ENCODE measurements at places on chromosomes 4 and X.

- no peak for DNase-seq
These were observed 9.4 kb downstream of the IL15 start for GRCh38 chr4:141645611-141646340.

DNA sequence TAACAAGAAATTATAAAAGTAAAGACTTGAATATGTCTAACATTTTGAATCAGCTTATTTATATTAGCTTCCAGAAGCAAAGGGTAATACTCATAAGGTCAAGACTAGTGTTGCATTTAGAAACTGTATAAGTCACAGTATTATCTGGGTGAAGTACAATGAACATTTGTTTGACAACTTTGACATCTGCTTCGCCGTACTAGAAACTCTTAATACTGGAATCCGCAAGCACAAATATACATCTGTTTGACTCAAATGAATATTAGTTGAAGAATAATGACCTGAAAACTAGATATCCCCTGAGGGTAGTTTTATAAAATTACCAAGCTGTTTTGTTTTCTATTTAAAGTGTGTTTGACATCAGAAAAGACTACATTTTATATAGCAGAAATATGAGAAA, 135.4 kb upstream of the ATOH1 start:
- no peak for DNase-seq

DNA sequence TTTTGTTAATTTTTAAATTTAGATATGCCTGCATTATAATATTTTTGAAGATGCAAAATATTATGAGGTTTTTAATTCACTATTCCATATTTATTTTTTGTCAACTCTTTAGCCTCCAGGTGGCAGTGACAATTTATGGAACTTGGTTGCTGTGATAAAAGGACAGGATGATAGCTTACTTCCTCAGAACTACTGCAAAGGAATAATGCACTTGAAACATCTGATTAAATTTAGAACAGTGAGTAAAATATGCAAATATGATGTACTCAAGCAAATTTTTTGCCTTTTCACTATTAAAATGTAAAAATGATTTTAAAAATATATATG, 45.1 kb downstream of the SPATA4 start:
- no peak for DNase-seq

GRCh38 chrX:16305187-16305586, 137.9 kb downstream of the MAGEB17 start:
- DNase-seq = no peak

DNA sequence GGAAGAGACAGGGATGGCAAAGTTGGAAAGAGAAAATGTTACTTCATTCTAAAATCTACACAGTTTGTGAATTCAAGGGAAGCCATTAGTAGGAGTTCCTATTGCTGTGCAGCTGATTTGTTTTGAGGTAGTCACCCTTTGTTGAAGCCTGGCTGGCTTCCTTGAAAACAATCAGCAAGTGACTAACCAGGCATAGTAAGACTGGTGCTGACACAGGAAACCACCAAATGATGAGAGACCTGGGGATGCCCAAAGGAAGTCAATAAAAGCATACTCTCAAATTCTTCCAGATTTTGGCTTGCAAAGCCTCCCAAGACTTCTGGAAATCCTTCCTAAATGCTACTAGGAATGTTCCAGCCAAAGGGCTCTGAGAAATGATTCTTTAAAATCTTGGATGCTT, 23.9 kb upstream of the PRDM8 start:
- no peak for DNase-seq

DNA sequence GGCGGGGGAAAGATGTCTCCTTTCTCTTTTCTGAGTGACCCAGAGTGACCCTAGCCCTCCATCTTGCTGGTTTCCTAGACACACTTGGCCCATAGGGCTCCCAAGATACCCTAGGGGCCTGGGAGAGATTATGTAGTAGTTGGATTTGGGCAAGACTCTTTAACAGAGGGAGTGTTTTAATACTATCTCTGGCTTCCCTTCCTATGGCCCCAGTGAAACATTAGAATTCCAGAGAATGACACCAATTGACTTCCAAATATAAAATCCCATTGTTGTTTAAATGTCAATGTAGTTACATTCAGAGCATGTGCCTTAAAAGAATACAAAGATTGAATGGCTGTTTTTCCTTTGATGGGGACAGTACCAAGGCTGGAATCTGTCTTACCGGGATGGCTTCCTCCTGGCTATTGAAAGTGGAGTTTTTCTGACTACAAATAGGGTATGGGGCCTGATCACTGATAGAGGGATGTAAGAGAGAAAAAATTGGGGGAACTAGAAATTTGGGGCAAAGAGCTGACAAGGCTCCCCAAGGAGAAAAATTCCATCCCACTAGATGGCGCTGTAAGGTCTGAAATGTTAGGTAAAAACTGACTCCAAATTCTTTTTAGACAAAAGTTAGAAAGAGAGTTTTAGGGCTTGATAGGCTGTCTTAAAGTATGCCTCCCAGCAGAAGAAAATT, 10.7 kb downstream of the TENT5D start:
- DNase-seq = no peak

DNA sequence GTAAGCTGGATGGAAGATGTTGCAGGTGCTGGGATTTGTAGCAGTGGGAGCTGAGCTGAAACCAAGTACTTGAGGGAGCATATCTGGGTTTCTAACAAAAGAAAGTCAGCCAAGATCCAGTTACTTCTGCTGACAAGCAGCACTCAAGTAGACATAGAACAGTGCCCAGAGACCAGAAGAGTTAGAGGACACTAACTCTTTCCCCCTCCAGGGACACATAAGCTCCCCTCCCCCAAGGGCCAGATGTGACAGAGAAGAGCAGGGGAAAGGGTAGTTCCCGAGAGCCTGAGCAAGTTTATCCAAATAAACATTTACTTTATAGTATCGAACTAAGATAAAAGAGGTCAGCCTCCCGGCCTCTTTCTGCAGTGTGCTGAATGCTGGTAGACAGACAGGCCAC, 12.2 kb downstream of the TRPC3 start:
- no peak for DNase-seq

- no peak for DNase-seq
These were observed 67.1 kb downstream of the TENM3 start for GRCh38 chr4:182310316-182310715.

GRCh38 chrX:154530286-154530685, 14.3 kb upstream of the FAM3A start:
- DNase-seq = no peak

GRCh38 chr4:2691952-2692435, 64.1 kb downstream of the TNIP2 start:
- no peak for DNase-seq

DNA sequence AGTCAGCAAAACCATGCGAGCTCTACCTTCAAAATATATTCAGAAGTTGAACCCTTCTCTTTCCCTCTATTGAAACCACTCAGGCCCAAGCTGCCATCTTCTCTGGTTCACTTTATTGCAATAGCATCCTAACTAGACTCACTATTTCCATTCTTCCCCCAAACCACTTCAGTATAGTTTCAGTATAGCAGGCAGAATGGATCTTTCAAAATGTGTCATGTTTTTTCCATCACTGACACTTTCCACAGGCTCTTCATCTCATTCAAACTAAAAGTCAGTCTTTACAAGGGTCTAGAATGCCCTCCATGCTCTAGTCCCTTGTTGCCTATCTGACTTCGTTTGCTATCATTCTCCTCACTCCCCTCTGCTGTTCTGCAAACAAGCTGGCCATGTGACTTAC, 274.4 kb downstream of the IDS start:
- no peak for DNase-seq

GRCh38 chrX:19782419-19782818, 105.0 kb downstream of the SH3KBP1 start:
- no peak for DNase-seq

DNA sequence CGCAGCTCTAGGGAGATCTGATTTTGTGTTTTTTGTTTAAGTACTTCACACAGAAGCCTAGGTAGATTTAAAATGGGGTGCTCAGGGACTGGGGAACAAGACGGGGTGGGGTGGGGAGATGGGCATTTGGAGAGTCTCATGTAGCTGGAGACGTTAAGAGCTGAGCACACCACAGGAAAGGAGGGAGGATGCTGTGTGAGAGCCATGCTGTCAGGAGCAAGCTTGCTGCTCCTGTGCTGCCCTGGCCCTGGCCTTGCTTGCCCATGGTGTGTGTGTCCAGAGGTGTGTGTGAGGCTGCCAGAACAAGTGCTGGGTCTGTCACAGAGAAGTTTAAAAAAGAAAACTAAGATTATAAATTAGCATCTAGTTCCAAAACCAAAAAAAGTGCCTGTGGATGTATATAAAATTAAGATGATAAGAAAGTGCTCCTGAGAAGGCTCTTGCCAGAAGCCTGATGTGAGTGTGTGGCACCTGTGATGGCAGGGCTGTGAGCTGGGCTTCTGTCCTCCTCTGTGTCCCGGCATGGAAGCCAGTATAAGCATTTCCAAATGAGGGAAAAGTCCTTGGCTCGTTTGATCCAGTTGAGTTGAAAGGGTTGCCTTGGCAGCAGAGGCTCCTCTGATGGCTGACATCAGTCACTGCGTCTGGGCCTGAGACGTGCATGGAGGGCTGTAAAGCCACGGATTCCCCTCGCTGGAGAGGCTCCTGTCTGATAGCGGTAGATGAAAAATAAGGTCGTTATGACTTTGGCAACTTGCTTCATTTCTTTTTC, 63.5 kb downstream of the NELFA start:
- no peak for DNase-seq

DNA sequence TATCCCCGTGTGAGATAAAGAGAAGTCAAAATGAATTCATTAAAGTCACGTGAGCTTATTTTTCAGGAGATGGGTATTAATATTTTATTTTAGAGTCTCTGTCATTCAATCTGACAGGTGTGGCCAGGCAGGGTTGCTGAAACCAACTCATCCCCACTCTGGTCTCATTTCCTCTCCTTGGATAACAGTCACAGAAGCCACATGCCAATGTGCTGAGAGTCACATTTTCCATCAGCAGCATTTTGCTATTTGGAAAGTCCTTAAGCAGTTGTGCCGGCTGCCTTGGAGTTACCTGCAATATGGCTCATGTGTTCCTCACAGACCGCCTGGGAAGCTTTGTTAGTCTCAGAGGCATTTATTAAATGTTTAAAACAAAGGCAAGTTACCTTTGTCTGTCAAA, 302.3 kb downstream of the DCHS2 start:
- no peak for DNase-seq

All from activated CD8-positive, alpha-beta memory T cell treated with anti-CD3 and anti-CD28 coated beads for 4 hours (primary cell).